Keratinocyte (primary cell): ENCODE measurements at places on chromosomes 16 and 17. TPM values are rescaled to one million over a fixed set of nuclear protein-coding genes. Genes with fewer than 3 reads are reported as not detected.
A peak's percentile ranks its signal among the peaks of the same experiment; 100 is the strongest.

DNA sequence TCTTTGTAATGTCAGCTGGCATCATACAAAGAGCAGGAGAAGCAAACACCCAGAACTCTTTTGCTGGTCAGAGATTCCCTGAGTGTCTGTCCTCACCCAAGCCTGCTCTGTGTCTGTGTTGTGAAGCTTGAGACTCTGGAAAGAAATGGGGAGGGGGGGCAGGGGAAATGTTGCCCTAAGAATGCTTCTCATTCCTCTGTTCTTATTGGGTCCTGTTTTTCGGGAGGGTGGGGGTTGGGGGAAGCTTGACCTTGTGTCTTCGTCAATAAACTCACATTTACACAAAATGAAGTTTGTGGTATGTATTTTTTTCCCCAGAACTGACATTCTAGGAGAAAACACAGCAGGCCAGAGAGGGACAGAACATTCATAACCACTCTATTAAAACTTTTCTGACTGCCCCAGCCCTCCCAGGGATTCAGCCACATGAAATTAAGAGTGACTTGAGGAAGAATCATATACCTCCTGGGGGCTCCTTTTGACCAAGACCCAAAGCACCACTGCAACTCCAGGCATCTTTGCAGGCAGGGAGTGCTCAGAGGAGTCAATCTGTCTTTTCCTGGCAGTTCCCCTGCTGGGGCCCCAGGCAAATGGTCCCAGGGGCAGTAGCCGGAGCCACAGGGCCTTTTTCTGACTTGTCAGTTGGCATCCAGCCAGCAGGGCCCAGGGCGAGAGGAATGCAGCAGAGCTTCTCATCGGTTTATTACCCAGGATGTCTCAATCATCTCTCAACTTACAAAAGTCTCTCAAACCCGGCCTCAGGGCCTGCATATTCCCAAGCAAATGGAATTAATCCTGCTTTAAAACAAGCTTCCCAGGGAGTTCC is 5.1 kb upstream of the RASL10B start:
- no peaks in the 10 kb centered on the region for H3K27me3 ChIP-seq
- peaks cover 3% of the 10 kb centered on the region for H3K4me1 ChIP-seq
- no peak overlapping the region for H3K27ac ChIP-seq
- no peak overlapping the region for H3K4me3 ChIP-seq

- peaks cover 54% of the 10 kb centered on the region for H3K4me1 ChIP-seq
- no peak overlapping the region for H3K4me3 ChIP-seq
- H3K36me3 ChIP-seq, result peaks cover 52% of the 10 kb centered on the region
- no peaks in the 10 kb centered on the region for H3K27me3 ChIP-seq
- DNase-seq, result no peak
Measured at GRCh38 chr17:38882870-38883269, 13.0 kb downstream of the LASP1 start.

GRCh38 chr17:61442878-61443474 is 9.2 kb upstream of the TBX4 start:
- DNase-seq, result no peak
- H3K4me3 ChIP-seq, result no peak overlapping the region
- H3K27ac ChIP-seq, result no peak overlapping the region
- no peaks in the 10 kb centered on the region for H3K4me1 ChIP-seq

DNA sequence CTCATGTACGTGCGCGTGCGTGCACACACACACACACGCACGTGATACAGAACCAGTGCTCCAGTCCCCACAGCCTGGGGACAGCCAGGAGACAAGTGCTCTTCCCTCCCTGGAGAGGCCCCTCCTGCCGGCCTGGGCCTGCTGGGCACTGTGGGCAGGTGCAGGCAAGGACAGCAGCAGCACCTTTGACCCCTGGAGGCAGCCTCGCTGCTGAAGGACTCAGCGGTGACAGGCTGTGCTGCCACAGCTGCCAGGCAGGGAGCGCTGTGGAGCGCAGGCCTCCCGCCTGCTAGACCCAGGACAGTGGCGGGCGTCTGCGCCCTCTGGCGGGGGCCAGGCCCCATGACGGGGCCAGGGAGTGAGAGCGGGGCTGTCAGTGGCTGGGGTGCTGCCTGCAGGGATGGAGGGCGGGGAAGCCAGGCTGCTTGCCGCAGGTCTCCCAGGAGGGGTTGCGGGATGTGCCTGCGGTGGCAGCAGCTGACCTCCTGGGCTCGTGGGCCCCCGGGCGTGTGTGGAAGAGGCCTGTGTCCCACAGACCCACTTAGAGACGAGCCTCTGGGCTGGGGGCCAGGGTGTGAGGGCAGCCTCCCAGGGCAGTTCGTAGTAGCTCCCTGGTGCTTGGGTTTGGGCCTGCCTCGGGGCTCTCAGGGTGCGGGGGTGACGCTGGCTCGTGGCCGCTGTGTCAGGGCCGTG is 63.5 kb upstream of the PVALEF start:
- DNase-seq, result no peak
- H3K27ac ChIP-seq, result no peak overlapping the region
- no peaks in the 10 kb centered on the region for H3K27me3 ChIP-seq
- H3K36me3 ChIP-seq, result peaks cover 55% of the 10 kb centered on the region
- H3K4me3 ChIP-seq, result no peak overlapping the region

DNA sequence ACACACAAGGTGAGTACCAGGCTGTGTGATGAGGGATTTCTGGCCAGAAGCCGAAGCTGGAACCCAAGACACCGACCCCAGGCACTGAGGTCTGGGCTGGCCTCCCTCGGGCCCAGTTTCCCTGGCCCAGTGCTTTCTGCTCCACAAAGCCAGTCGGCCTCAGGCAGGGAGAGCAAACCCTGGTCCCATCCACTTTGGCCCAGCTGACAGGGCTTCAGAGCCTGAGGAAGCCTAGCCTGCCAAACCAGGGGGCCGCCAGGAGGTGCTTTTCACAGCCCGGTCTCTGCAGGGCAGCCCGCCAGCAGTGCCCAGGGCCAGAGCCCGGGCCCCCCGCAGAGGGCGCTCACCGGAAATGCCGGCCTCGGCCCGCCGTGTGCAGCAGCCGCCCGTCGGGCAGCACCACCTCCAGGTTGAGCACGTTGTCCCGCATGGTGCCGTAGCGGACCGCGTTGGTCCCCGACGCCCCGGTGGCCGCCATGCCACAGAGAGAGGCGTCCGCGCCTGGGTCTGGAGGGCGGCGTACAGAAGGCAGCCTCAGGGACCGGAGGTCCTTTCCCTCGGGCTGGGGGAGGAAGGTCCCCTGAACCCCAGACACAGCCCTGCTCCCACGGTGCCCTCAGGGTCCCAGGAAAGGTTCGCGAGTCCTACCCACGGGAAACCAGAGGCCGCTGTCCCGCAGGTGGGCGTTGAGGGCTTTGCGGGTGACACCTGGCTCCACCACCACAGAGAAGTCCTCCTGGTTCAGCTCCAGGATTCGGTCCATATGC is 2.2 kb downstream of the LDHD start:
- peaks cover 20% of the 10 kb centered on the region for H3K4me1 ChIP-seq
- H3K36me3 ChIP-seq, result no peaks in the 10 kb centered on the region
- no peak overlapping the region for H3K27ac ChIP-seq
- H3K4me3 ChIP-seq, result no peak overlapping the region
- DNase-seq, result no peak
- no peaks in the 10 kb centered on the region for H3K27me3 ChIP-seq

GRCh38 chr16:11843206-11843605 is 8.1 kb downstream of the RSL1D1 start:
- no peak overlapping the region for H3K27ac ChIP-seq
- peaks cover 47% of the 10 kb centered on the region for H3K36me3 ChIP-seq
- H3K4me3 ChIP-seq, result no peak overlapping the region
- no peak for DNase-seq
- no peaks in the 10 kb centered on the region for H3K4me1 ChIP-seq

- H3K27ac ChIP-seq, result peak overlapping the region; percentile 91
- H3K4me1 ChIP-seq, result peaks cover 38% of the 10 kb centered on the region
- H3K27me3 ChIP-seq, result no peaks in the 10 kb centered on the region
Measured at GRCh38 chr16:80103463-80103862, 437.3 kb upstream of the DYNLRB2 start.

The ARL5C gene
- not detected in 3 replicates for polyA plus RNA-seq

The PYDC1 gene
- polyA plus RNA-seq, result not detected in 3 replicates

The ATMIN gene
- 29.9 to 32.0 TPM (median 31.2 TPM) in 3 replicates for polyA plus RNA-seq

The ZSCAN10 gene
- not detected in 3 replicates for polyA plus RNA-seq

The MPP2 gene
- polyA plus RNA-seq, result 0.07 to 0.30 TPM (median 0.12 TPM) in 3 replicates
